ENCODE measurements at places on chromosomes 13 and 19. TPM values are rescaled to one million over a fixed set of nuclear protein-coding genes. Genes with fewer than 3 reads are reported as not detected.

DNA sequence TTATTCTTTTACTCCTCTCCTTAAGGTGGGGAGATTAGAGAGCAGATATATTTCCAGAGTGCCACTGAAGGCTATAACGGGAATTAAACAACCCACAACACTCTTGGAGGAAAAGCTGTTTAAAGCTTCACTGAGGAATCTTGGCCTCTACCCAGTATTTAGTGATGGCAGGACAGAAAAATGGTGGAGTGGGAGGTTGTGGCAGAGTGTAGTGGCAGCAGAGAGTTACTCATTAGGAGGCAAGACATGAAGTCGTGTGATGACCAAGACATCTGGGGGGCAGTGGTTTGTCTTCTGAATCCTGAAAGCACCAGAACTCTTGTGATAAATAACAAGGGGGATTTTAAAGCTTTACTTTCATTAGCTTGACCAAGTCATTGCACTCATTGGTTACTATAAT lies 563.5 kb upstream of the SLITRK5 start:
- DNase-seq, result no peak
- no peaks in the 10 kb centered on the region for H3K36me3 ChIP-seq
- no peaks in the 10 kb centered on the region for H3K27me3 ChIP-seq
- H3K4me1 ChIP-seq, result no peaks in the 10 kb centered on the region
- no peak overlapping the region for H3K4me3 ChIP-seq

- DNase-seq, result no peak
- H3K27me3 ChIP-seq, result no peaks in the 10 kb centered on the region
- H3K27ac ChIP-seq, result no peak overlapping the region
- no peaks in the 10 kb centered on the region for H3K36me3 ChIP-seq
- H3K4me3 ChIP-seq, result no peak overlapping the region
Measured at GRCh38 chr13:26977541-26977940, 194.1 kb downstream of the USP12 start.

DNA sequence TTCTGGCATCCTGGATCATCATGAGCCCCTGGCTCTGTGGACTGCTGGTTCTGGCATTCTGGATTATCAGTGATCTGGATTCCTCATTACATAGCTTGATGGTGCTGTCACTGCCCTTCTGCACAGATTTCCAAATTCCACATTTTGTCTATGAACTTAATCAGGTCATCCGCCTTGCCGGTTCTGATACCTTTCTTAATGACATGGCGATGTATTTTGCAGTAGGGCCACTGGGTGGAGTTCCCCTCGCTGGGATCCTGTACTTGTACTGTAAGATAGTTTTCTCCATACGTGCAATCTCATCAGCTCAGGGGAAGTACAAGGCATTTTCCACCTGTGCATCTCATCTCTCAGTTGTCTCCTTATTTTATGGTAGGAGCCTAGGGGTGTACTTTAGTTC lies 24.4 kb upstream of the OR7C2 start:
- no peak overlapping the region for H3K27ac ChIP-seq
- H3K27me3 ChIP-seq, result no peaks in the 10 kb centered on the region

DNA sequence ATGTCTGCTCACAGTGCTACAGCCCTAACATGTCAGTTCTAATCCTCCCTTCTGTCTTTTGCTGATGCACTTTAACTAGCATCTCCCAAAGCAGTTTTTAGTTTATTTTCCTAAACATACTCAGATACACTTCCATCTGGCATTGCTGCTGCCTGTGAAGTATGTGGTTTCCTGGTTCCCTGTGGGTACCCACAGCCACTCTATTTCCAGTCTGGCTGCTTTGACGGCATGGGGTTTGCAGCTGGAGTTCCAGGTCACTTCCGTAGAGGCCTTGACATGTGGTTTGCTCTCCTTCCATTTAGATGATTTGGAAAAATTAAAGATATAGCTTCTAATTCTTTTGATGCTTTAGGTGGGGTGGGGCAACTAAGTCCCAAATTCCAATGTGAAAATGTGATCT lies 375.5 kb downstream of the PCDH20 start:
- no peak overlapping the region for H3K27ac ChIP-seq
- H3K4me3 ChIP-seq, result no peak overlapping the region
- no peaks in the 10 kb centered on the region for H3K4me1 ChIP-seq
- H3K36me3 ChIP-seq, result no peaks in the 10 kb centered on the region

Gene LRRC63
- not detected for total RNA-seq

All from pancreas (tissue), 10 donors.